ENCODE measurements at places on chromosomes 4 and X.

GRCh38 chr4:75831856-75832405, 70.3 kb downstream of the PPEF2 start:
- DNase-seq: peak; percentile 44

DNA sequence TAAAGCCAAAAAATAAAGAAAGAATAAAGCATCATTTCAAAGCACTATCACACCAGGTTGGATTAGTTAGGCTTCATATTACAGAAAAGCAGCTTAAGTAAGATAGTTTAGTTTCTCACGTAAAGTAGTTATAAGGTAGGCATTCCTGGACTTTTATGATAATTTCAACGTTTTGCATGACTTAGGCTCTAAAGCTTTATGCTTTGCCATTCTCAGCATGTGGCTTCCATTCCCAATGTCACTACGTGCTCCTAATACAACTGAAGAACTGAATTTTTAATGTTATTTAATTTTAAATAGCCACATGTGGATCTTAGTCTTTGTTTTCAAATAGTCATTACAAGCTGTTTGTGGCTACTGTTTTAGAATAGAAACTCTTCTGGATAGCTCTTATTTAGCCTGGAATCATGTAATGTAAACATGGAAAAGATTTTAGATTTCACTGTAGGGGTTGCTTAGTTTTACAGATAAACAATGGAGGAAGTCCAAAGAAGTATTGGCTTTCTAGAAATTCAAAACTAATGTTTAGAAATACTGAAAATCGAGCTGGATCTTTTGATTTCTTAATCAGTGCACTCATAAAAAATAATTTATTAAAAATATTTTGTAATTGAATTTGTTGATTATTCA, 710.0 kb downstream of the IL1RAPL1 start:
- no peak for DNase-seq

DNA sequence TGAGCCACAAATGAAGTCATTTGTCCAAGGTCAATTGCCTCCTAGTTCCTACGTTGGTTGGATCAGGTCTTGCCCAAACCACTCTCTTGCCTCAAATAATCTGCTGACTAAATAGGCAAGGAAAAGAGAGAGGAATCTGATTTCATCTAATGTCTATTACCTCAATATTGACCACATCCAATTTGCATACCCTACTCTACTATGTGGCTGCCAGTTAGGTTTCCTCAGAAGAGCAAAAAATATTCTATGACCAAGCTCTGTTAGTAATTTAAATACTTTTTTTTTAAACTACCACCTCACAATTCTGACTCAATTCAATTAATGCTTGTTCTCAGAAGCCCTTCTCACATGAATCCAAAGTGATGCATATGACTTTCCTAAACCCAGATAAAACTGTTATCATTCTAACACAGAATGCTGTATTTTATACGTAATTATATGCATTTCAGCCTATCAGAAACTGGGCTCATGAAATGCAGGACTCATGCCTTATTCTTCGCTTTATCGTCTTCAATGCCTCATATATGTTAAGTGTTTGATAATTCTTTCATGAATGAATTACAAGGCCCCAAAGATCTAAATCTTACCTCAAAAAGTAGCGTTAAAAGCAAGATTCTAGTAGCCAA, 98.6 kb downstream of the HUWE1 start:
- DNase-seq: no peak

DNA sequence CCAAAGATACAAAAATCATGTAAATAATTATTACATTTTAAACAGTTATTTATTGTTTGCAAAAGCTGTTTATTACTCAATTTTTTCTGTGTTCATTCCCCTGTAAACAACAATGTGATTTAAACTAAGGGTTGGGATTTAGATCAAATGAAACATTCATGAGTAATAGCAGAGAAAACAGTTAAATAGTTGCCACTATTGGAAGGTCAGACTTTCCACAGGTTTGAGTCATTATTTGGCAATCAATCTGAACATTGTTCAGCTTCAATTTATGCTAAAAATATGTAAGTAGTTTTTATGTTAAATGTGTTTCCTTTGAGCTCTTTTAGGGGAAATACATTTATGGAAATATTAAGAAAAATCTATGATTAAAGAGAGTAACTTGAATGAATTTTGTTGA, 144.9 kb downstream of the STIM2 start:
- DNase-seq: no peak

- DNase-seq: no peak
These were observed 132.1 kb downstream of the NSUN7 start for GRCh38 chr4:40881851-40882250.

- peak; percentile 69 for DNase-seq
These were observed at the start of gene PCSK1N for GRCh38 chrX:48835524-48836329. Gene PCSK1N (minus strand): TSS chrX:48835610. CDS start chrX:48835532, 78 bp downstream.

DNA sequence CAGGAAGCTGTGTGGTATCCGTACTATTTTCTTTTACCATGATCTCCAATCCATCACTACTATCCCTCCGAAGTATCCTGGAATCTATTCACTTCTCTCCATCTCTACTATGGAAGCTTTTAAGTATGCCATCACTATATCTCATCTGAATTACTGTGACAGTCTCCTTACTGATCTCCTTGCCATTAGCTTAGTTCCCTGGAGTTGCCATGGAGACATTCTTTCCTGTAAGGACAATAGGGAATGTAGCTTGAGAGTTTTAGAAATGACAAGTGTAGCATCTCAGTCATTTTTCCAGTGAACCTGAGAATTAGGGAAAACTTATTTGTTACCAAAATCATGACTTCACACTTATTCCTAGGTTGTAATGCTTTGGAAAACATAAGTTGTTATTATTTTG, 86.3 kb downstream of the HPGD start:
- no peak for DNase-seq

- no peak for DNase-seq
These were observed 63.5 kb downstream of the ENOPH1 start for GRCh38 chr4:82493721-82494425.

- DNase-seq: no peak
These were observed 902.8 kb upstream of the NDST4 start for GRCh38 chr4:116016201-116016600.

DNA sequence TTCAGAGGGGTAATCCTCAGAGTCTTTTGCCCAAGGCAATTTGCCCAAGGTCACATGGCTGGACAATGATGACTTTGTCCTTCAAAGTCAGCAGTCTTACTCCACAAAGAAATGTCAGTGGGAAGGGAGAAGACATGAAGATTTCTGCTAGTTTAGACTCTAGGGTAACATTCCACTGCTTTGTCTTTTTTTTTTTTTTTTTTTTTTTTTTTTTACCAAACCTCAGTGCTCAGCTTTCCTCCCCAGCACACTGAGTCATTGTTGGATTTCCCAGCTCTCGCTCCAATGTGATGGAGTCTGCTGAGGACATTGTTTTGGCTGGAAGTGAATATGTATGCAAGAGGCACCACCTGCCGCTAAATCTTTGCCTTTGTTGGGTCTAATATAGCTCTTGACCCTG, 7.2 kb upstream of the C1QTNF7 start:
- no peak for DNase-seq

GRCh38 chr4:24158031-24158430, 268.2 kb upstream of the PPARGC1A start:
- DNase-seq: no peak

DNA sequence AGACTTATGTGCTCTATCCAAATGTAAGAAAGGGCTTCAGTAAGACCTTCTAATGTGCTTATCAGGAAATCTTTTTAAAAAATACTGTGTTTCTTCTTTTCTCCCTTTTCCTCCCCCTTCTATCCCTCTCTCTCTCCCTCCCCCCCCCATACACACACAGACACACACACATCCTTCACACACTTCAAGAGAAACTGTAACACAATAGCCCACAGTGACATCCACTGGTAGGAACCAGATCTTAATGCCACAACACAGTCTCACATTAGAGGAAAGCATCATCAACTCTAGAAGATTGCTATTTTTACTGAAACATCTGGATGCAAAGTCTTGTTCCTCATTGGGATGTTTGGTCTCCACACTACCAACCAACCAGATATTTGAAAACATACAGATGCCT, 4.6 kb downstream of the PCDH19 start:
- peak; percentile 23 for DNase-seq

- DNase-seq: no peak
These were observed 8.3 kb downstream of the PPM1K start for GRCh38 chr4:88275949-88276515.

GRCh38 chr4:122706511-122706910, 26.0 kb upstream of the BBS12 start:
- DNase-seq: no peak

- peak; percentile 26 for DNase-seq
These were observed 69.8 kb downstream of the MTNR1A start for GRCh38 chr4:186485561-186486062.

DNA sequence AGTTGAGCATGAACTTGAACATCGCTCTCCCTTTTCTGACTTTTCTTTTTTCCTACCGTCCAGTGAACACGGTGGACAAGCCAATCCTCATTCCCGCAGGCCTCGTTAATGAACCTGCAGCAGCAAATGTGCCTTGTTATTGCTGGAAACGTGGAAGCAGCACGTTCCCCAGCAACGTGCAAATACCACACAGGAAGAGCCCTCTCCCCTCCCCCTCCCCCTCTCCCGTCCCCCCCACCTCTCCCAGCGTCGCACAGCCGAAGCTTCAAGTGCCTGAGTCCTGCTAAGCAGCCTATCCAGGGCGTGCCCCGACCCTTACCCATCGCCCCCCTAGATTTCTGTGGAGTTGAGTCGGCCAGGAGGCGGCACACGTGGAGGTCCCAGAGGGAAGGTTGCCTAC, 219.9 kb downstream of the BCOR start:
- no peak for DNase-seq
